ENCODE measurements at places on chromosomes 3 and 15.
A peak's percentile ranks its signal among the peaks of the same experiment; 100 is the strongest.

- no peak for DNase-seq
Observed at GRCh38 chr3:804211-804610, 288.6 kb upstream of the CNTN6 start.

DNA sequence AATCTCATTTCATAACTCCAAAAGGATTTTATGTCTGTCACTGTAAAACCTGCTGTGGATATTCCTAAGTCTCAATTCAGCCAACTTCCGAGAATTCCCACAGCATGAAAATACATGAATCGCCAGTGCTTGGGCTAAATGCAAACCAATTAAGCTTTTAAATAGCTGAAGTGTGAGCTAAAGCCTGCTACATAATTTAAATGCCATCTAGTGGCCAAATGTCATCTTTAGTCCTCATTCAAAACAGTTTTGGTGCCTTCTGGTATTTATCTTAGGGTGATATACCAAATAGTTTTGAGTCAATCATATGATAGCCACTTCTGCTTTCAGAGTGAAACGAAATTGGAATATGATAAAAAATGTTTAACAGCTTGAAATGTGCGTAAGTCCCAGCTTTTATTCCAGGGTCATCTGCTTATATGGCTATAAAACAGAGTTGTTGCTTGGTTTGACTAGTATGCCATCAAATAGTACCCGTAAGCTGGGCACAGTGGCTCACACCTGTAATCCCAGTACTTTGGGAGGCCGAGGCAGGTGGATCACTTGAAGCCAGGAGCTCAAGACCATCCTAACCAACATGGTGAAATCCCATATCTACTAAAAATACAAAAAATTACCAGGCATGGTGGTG, 41.8 kb upstream of the CCNL1 start:
- no peak for DNase-seq

- no peak for DNase-seq
Observed at GRCh38 chr3:79056498-79056897, 711.3 kb downstream of the ROBO1 start.

GRCh38 chr15:40906991-40907802, 12.9 kb downstream of the VPS18 start:
- peak; percentile 61 for DNase-seq

DNA sequence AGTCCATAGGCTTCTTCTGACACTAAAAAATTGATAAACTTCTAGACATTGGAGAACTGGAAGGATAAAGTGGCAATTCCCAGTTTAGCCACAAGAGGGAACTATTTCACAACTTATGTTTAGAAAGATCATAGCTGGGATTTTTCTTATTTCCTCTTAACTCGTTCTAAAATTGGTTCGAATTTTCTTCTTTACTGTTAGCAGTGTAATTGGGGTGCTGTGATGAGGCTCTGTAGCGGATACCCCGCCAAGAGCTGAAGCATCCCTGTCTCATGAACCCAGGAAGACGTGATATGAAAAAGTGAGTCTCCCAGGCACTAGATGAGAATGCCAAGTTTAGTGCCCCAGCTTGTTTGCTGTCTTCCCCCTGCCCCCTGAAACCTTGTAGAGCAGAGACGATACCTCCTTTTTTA, 85.1 kb downstream of the PDCD6IP start:
- peak; percentile 30 for DNase-seq

GRCh38 chr3:177929310-177929709, 606.9 kb upstream of the KCNMB2 start:
- no peak for DNase-seq

- no peak for DNase-seq
Observed at GRCh38 chr15:59172289-59172901, 34.2 kb upstream of the LDHAL6B start.

DNA sequence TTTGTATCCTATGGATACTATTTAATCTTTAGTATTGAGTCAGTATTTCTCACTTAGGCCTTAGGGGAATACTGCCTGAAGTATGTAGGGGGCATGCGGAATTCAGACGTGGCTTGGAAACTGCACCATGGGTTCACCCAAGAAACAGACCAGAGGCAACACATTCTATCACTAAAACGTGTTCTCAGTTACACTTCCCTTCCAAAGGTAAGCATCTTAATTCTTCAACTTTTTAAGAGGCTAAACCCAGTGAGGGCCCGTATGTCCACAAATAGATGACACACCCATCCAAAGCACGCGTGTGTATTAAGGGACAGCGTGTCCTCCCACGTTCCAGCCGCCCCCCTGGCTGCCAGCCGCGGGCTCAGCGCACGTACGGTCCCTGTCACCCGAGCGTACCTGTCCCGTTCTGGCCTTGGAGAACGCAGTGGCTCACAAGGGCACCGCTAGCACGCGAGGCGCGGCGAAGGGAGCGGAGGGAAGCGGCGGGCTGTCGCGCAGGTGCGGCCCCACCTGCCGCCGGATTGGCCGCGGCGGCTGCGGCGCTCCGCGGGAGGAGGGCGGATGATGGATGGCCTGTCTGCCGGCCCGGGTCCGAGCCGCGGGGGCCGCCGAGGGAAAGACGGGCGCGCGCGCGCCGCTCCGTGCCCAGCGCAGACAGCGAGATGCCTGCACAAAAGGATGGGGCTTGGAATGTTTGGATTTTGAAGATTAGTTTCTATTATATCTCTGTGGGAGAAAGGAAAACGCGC, 1003.9 kb upstream of the NR2F2 start:
- DNase-seq: no peak

GRCh38 chr15:28060005-28060404, 39.1 kb downstream of the OCA2 start:
- DNase-seq: no peak

DNA sequence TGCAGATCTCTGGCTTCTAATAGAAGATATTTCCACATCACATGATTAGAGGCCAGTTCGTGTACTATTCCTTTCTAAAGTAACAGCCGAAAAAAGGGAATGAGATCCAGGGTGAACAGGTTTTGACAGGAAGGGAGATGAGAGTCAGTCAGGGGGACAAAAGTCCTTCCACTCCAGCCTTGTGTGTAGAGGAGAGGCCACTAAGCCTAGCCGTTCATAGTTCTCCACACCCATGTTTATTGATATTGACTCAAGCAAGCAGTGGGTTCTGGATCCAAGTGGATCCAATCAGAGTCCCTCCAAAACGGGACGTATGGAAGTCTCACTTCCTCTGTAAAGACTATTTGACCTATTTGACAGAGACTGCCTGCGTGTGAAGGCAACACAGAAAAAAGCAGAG, 80.4 kb upstream of the LRIG1 start:
- no peak for DNase-seq

DNA sequence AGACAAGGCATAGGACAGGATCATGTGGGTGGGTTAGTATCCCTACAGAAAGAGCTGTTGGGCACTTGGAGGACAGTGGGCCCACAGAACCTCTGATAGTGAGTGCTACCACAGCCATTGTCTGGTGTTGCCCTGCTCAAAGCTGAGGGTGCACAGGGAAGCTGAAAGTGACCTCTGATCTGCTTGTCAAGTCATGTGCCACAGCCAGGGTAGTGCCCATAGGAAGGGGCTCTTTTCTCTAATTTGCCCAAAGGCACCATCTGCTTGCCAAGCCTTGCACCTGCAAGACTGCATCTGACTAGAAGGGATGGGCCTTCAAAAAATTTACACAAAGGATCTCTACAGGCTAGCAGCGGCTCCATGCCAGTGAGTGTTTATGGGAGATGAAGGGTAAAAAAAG, 87.4 kb upstream of the GSK3B start:
- no peak for DNase-seq

- DNase-seq: no peak
Observed at GRCh38 chr15:89119489-89120478, 31.5 kb downstream of the ABHD2 start.

DNA sequence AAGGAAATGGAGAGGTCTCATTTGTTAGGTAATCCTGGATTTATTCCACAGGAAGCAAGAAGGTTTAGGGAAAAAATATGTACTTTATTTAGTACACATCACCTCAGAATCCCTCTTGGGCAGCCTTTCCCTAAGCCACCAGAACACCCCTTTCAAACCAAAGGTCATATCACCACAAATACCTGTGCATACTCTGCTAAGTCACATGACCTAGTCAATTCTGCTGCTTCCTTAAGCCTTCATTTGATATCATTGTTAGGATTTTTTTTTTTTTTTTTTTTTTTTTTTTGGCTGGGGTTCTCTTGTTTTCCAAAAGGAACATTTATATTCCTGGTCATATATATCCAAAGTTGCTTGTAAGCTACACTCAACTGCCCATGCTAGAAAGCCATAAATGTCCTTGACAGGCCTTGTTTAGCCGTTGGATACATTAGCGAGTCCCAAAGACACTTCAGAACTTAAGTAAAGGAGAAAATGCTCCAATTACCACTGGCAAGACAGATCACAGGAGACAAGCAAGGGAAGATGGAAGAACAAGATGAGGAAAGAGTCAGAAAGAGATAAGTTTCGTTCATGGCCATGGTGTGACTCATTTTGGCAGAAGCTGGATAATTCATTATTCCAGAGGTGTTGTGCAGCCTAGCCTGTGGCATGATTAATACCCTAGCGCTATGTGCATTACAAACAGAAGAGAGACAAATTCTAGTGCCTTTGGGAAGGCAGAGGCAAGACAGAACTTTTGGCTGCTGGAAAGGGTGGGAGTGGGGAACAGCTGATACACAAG, 155.6 kb upstream of the SLC2A2 start:
- no peak for DNase-seq

GRCh38 chr3:16354291-16354690, 89.3 kb downstream of the OXNAD1 start:
- DNase-seq: no peak

GRCh38 chr15:95132774-95133173, 901.4 kb downstream of the MCTP2 start:
- DNase-seq: no peak

DNA sequence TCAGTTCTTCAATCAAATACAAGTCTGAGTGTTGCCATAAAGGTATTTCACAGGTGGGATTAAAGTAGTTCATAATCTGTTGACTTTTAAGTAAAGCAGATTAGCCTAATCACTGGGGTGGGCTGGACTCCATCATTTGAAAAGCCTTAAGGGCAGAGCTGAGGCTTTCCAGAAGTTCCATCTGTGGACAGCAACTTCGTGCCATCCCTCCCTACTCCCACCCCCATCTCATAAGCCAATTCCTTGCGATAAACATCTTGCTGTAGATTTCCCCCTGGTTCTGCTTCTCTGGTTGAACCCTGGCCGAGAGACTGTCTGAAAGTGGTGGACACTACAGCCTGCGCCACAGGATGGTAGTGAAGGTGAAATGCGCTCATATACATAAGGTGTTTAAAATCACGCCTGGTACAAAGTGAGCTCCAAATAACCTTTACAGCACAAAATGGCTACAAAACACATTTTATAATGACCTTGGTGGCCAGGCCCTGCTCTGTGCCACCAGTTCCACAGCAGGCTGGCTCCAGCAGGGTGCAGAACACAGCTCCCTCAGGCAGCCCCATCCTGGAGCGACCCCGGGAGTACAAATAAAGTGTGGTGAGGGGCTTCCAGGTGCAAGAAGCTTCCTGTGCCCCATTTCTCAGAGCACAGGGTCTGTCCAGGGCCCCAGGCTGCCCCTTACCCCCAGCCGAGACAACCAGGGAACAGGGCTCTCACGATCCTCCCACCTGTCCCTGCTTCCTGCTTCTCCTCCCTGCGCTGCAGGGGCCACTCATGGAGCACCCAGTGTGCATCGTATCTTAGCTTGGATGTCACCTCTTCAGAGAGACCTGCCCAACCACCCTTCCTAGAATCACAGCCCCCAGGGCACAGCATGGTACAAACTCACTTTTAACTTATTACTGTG, 25.8 kb upstream of the GATA2 start:
- no peak for DNase-seq

- no peak for DNase-seq
Observed at GRCh38 chr3:123444744-123445143, 4.1 kb downstream of the ADCY5 start.

Measured in naive B cell (primary cell).